Activated CD8-positive, alpha-beta memory T cell treated with anti-CD3 and anti-CD28 coated beads for 4 hours (primary cell): ENCODE measurements at places on chromosomes 12 and 14.

- DNase-seq: no peak
Measured at GRCh38 chr12:68844318-68844745, 36.4 kb downstream of the MDM2 start.

DNA sequence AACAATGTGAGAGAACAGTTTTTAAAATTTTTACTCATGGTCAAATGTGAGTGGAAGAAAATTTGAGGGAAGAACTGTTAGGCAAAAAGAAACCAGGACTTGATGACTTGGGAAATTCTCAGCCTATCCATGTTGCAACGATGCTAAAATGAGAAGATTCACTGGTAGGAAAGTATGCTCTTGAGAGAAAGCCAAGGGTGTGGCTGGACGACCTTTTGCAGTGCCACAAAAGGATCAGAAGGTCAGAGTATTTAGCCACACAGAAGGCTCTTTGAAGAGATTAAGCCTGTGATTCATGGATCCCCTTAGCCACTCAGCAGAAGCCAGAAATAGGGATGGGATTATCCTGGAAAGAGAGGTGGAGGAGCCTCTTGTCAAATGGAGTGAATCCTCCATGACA, 336.8 kb downstream of the LRIG3 start:
- no peak for DNase-seq

- DNase-seq: peak; percentile 45
Measured at GRCh38 chr12:54993181-54993835, 8.7 kb upstream of the TESPA1 start.

GRCh38 chr12:128267131-128267622, at the start of gene TMEM132C:
TMEM132C (plus strand) TSS chr12:128267170; CDS start chr12:128267403, 233 bp downstream.
- no peak for DNase-seq

DNA sequence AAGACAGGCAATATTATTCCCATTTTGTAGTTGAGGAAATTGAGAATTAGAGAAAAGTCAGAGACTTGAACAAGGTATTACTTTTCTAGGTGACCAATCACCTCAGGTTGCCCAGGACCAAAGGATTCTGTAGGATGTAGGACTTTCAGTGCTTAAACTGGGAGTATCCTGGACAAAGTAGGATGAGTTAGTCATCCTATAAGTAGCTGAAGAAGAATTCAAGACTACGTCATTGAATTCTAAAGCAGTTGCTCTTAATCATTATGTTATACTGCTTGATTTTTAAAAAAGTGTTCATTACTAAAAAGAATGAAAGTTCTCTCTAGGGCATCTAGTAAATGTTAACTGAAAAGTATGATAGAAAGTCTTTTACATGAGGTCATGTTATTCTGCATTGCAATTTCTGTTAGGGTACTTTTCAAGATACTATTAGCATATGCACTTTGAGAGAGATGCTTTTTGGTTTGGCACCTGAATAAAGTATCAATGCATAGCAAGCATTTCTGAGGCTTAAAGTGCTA, 101.7 kb downstream of the RTN1 start:
- DNase-seq: no peak

DNA sequence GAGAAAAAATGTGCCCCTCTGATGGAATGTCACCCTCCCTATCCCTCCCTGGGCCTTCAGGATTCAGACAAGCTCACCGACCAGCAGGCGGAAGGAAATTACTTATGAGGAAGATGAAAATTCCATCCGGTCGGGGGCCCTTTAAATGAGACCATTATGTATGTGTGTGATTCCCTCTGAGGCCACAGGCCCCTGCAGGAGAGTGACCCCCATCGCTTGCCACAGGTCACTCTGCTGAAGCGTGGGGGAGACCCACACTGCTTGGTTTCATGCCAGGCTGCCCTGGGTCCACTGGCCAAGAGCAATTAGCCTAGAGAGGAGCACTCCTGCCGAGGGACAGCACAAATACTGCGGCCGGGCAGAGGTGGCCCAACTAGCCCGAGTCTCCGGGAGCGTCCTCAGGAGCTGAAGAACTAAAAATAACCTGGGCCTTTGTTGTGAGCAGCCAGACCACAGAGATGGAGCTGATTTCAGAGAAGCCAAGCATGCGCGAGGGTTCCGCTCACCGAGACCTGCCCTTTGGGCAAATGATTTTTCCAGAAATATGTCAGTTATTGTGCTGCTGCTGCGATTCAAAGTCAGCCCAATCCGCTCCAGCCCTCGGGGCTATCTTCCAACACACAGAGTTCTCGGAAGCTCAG, 276.4 kb downstream of the DPF3 start:
- no peak for DNase-seq

GRCh38 chr12:107732365-107732764, 28.6 kb downstream of the PRDM4 start:
- no peak for DNase-seq
